Endothelial cell (in vitro differentiated cells): ENCODE measurements at places on chromosomes 4 and X. TPM values are rescaled to one million over a fixed set of nuclear protein-coding genes. Genes with fewer than 3 reads are reported as not detected.

- DNase-seq = peak; percentile 44
These were observed 27.3 kb downstream of the CT45A1 start for GRCh38 chrX:135740681-135741149.

DNA sequence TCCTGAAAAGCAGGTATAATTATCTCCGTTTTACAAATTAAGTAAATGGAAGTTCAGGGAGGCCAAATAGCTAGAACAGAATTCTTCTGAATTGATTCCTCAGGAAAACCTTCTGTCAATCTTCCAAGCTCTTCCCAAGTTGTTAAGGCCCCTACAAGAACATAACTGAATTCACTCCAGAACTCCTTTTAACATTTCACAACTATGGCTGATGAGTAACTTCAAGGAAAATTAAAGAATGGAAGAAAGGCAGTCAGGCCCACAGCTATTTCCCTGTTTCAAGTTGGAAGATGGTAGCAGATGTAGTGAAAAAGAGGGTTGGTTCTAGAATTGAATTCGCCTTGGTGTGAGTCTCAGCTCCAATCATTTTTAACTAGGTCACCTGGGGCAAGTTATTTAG, 15.9 kb downstream of the SETD7 start:
- no peak for DNase-seq

GRCh38 chrX:12352922-12353321, 214.6 kb downstream of the FRMPD4 start:
- DNase-seq = no peak

DNA sequence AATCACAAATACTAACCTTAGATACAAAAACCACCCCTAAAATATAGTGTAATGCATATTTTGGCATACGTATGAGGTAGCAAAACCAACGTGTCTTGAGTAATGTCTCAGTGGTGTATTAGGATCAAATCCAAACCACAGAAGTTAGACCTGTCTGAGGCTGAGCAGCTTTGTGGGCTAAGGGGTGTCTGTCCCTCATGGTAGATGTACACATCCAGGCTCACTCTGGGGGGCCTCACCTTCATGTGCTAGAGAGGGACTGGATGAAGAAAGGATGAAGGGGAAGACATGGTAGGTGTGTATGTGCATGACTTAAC, 188.0 kb upstream of the TBC1D9 start:
- no peak for DNase-seq

- DNase-seq = no peak
These were observed 190.6 kb upstream of the LNX1 start for GRCh38 chr4:53781629-53782457.

- no peak for DNase-seq
These were observed 432.2 kb downstream of the SMARCA1 start for GRCh38 chrX:129091097-129091496.

- DNase-seq = no peak
These were observed 10.3 kb downstream of the MAOA start for GRCh38 chrX:43666311-43666912.

DNA sequence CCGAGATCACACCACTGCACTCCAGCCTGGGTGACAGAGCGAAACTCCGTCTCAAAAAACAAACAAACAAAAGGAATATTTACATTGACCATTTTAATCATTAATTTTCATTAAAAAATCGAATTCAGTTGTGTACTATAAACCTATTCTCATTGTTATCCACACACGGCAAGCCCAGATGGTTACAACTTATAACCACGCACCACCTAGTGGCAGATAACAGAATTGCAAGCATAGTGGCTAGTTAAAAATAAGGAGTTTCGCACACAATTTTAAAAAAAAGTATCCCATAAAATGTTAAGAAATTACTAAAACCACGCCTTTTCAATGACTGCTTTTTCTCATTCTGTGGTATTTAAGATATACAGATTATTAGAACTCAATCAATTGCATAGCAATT, 25.4 kb downstream of the MBNL3 start:
- DNase-seq = no peak

DNA sequence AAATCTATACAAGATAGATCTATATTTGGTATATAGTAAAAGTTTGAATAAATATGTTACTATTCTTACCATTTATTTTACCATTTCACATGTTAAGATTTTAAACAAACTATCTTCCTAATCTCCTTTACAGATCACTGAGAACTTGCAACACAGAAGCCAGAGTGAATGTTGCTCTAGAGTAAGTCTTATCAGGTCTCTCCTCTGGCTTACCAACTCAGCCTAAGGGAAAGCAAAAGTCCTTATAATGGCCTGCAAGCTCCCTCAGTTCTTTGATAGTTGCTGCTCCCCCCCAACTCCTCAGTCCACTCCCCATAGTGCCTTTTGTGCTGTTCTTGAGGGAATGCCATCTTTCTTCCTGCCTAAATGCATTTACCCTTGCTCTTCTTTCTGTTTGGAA, 25.7 kb upstream of the SLC7A11 start:
- no peak for DNase-seq

GRCh38 chr4:188714907-188715306, 575.7 kb downstream of the TRIML1 start:
- DNase-seq = no peak

- DNase-seq = no peak
These were observed 195.2 kb upstream of the C1QTNF7 start for GRCh38 chr4:15232366-15233263.

DNA sequence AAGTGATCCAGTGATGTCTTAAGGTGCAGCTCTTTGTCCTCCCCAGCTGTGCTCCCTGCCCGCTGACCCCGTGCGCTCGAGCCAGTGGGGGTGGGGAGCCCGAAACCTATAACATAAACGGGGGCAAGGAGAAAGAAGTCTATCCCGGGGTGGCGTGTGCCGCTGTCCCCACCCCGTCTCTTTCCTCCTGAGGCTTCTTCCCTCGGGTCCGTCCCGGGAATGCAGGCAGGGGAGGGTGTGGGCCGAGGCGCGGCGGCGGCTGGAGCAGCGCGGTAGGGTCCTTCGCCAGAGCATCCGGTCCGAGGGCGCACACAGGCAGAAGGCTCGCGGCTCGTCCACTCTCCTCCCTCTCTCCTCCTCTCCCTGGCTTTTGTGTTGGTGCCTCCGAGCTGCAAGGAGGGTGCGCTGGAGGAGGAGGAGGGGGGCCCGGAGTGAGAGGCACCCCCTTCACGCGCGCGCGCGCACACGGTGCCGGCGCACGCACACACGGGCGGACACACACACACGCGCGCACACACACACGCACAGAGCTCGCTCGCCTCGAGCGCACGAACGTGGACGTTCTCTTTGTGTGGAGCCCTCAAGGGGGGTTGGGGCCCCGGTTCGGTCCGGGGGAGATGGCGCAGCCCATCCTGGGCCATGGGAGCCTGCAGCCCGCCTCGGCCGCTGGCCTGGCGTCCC, at the start of gene RAB33A:
Gene RAB33A, plus strand, starts transcription at position 517 of the 681 bp plus-strand sequence. Its CDS starts 101 bp downstream, at position 618.
- DNase-seq = peak; percentile 29

DNA sequence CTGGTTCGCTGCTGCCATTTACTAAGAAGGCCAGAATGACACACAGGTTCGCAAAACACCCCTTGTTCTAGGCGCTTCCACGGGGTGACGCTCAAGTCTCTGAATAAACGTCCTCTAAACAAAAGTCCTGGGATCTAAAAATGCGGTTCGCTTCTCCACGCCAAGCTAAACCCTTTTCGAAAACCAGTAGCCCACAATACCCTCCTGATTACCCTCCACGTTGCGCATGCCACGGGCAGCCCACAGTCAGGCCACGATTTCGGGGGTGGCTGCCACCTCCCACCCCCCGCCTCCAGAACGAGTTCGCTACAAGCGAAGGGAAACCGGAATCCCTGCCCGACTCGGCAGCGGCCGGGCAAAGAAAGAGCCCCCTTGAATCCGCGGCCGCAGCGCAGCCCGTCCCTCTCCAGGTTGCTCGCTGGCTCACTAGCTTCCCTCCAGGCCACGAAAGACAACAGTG, 423 bp downstream of the RPL39 start:
- no peak for DNase-seq

DNA sequence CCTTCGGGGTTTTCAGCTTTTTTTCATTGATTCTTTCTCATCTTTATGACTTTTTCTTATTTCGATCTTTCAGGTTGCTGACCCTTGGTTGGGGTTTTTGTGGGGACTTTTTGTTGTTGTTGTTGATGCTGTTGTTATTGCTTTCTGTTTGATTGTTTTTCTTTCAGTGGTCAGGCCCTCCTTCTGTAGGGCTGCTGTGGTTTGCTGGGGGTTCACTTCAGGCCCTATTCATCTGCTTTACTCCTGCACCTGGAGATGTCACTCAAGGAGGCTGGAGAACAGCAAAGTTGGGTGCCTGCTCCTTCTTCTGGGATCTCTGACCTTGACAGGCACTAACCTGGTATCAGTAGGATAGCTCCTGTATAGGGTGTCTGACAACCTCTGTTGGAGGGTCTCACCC, 39.9 kb upstream of the PCDH18 start:
- DNase-seq = no peak

DNA sequence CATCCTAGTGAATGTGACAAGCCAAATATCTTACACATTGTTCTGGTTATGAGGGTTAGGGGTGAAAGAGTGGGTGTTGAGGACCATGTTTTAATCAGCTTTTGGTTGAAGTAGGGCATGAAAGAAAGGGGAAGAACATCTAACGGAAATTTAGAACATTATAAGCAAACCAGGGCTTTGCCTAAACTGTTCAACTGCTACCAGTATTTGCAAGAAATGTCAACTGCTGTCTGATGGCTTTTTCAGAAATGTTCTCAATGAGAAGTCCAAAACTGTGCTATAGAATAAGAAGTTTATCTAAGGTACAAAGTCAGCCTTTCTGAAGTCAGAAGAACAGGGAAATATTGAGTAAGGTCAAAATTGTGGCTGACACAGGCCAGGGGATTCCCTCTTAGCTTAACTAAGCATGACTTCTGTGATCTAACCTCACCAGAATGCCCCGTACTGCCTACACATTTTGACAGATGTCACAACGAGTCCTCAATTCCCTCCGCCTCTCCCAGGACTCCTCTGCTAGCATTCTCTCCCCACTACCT, 67.1 kb downstream of the DTHD1 start:
- DNase-seq = no peak

CT83 gene
- not detected for total RNA-seq

GC gene
- total RNA-seq = 0.23 TPM
